ENCODE measurements at places on chromosomes 6 and 20. TPM values are rescaled to one million over a fixed set of nuclear protein-coding genes. Genes with fewer than 3 reads are reported as not detected.
A peak's percentile ranks its signal among the peaks of the same experiment; 100 is the strongest.

GRCh38 chr6:30490026-30490876 lies 942 bp downstream of the HLA-E start:
- DNase-seq = peak; percentile 56

Gene LPIN3
- total RNA-seq = not detected

DNA sequence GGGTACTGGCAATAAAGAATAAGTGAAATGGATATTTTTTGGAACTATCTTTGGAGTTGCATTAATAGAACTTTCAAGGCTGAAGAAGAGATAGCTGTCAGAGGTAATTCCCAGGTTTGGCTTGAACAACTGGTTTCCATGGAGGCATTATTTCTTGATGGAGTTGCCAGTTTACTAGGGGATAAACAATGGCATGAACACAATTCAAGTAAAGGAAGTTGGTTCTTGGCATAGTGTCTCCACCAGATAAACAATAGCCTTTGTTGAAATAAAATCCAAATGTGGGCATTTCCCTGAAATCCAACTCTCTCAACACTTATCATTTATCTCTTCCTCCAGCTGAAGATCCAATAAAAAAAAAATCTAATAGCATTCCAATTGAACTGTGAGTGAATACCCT lies 454.9 kb downstream of the C6orf118 start:
- DNase-seq = no peak

DNA sequence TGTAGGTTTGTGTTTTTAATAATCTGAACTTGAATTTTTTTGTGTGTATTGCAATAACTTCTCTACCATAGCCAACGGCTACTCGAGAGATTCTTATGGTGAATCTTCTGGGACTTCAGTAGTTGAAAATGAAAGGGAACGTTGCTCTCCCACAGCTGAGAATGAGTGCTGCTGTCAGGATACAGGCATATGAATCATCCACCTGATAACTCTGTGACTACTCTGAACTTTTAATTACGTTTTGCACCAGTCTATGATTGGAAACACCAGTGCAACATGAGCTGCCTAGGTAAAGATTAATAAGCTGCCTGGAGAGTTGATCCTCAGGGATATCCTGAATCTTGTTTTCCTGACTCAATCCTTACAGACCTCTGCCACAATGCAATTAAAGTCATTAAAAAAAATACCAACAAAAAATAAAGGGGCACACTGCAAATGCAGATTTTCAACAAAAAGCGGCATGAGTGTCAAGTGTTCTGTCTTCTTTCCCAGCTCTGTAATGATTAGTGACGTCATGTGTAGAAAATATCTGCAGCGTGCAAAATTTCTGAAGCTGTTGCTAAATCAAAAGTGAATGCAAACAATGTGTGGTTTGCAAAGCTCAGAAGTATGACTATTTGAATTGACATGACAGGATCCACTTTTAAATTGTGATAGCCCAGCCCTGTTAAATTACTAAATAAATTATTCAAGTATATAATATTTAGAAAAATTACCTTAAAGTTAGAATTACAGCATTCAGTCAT lies 432.2 kb downstream of the HTR1B start:
- DNase-seq = no peak

Gene BTN1A1
- not detected for total RNA-seq

GRCh38 chr20:35985806-35986205 lies 17.4 kb downstream of the CNBD2 start:
- no peak for DNase-seq

GRCh38 chr20:20272686-20273085 lies 95.2 kb upstream of the INSM1 start:
- no peak for DNase-seq

GRCh38 chr20:46724343-46724959 lies 15.0 kb downstream of the SLC2A10 start:
- DNase-seq = no peak

Gene EIF6
- total RNA-seq = 118 TPM

Gene PAX1
- not detected for total RNA-seq

DNA sequence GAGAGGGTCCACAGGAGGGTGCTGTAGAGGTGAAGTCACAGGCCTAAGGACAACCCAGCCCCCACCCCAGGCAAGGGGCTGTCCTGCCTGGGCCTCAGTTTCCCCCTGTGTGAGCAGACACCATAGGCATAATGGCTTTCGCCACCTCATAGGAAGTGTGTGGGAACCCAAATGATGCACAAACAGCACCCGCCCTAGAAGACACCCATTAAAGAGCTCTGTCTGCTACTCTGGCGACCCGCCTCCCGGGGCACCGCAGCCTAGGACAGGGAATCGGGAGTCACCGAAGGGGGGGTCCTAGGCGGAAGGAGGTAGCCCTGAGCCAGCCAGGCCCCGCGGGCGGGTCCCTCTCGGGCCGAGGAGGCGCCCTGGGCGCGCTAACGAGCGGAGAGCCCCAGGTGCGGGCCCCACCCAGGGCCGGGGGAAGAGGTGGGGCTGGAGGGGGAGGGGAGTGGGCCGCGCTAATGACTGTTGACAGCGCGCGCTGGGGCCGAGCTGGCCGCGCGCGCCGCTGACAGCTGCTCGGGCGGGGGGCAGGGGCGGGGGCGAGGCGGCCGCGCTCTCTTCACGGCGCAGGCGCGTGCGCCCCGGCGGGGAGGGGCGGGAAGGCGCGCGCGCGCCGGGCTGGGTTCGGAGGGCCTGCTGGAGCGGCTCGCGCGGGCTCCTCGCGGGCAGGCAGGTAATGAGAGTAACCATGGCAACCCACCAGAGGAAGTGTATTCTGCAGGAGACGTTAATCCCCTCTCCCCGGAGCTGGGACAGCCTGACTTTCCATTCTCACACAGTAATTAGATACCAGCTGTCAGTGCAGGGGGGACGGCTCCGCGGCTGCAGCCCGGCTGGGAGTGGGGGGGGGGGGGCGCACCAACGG lies 48.9 kb downstream of the NOL4L start:
- DNase-seq = no peak

Gene HLA-DMB
- total RNA-seq = not detected

DNA sequence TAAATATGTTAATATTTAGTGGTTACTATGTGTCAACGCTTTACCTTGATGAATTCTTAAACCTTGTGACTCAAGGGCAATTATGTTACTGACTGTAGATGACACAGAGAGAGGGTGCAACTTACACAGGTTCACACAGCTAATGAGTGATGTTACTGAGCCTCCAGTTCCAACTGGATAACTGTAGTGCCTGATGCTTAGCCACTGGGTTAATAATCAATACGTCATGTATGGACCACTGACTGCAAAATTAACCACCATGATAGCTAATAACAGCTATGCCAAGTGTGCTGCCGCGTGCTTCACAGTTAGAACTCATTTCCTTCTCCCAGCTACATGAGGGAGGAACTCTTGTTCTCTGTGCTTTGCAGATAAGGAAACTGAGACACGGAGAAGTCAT lies 45.4 kb downstream of the SIRPA start:
- no peak for DNase-seq

GRCh38 chr6:2434912-2435311 lies 189.5 kb upstream of the GMDS start:
- no peak for DNase-seq

GRCh38 chr6:14711056-14711703 lies 534.7 kb upstream of the JARID2 start:
- DNase-seq = peak; percentile 51

- no peak for DNase-seq
Measured at GRCh38 chr6:135115411-135115810, 60.8 kb upstream of the HBS1L start.

- DNase-seq = no peak
Measured at GRCh38 chr20:59994697-59995122, 36.5 kb downstream of the CDH26 start.

DNA sequence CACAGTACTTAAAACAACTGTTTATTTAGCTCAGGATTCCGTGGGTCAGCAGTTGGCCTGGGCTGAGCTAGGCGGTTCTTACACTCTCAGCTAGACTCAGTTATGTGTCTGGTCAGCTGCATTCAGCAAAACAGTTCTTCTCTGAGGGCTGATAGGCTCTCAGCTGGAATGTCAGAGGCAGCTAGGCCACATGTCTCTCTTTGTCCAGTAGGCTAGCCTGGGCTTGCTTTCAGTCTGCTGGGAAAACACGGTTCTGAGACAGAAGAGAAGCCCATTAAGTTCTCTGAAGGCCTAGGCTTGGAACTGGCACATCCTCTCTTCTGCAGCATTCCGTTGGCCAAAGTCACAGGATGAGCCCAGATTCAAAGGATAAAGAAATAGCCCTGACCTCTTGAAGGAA lies 65.6 kb downstream of the TULP4 start:
- no peak for DNase-seq

GRCh38 chr6:1502041-1502440 lies 107.7 kb upstream of the FOXC1 start:
- DNase-seq = no peak

Gene SAMD5
- 16.2 TPM for total RNA-seq

DNA sequence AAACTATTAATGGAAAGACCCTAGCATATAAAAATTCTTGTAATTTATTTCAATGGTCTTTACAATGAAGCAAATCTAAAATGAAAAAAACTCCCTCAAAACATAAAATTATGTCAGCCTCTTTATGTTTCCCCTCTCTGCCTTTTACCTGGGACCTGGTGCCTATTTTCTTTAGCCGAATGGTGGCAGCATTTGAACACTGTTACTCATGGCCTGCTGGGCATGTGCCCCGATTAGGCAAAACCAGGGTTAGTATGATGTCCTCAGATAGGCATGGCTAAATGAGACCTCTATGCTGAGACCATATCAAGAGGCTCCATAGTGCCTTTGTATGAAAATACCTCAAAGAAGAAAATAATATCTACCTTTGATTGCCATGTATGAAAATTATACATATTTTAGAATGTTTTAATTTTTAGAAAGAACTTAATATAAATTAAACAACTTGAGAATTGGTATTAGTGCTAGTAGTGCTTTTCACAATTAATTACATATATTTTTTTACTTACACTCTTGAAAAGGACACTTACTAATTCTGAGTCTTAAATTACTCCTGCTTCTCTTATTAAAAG lies 22.5 kb upstream of the C6orf58 start:
- no peak for DNase-seq

DNA sequence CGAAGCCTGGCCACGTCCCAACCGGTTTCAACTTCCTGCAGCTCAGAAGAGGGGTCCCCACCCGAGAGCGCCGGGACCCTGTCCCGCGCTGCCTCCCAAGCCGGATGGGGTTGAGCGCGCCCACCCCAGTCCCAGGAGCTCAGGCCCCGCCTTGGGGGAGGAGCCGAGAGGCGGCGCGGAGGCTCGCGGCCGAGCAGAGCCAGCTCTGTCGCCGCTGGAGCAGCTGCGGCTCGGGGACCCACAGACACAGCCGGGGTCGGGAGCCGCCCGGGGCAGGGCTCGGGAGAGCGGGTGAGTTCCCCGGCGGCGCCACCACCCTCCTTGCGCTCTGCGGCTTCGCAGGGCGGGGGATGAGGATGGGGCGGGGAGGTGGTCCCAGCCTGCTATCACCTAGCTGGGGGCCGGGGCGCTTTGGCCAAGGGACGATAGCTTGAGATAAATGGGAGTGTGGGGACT lies at the start of gene PPP1R16B:
PPP1R16B (plus strand) TSS at position 196 of the 456 bp plus-strand sequence. CDS start 30,229 bp downstream, outside the sequence.
- no peak for DNase-seq

DNA sequence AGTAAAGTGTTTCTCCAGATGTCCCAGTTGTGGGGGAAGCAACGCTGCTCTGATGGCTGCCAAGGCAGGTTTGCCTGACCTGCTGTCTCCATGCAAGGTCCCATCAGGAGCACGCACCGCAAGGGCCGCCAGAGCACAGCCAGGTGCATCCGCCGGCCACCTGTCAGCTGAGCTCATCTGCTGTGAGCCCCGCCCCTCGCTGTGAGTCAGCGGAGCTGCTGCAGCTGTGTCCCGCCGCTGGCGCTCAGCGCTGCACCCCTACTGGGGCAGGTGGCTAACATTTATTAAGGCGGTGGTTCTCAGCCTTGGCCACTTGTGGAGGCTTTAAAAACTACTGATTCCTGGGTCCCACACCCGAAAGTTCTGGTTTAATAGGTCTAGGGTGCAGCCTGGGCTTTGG lies 225.7 kb downstream of the UST start:
- no peak for DNase-seq

DNA sequence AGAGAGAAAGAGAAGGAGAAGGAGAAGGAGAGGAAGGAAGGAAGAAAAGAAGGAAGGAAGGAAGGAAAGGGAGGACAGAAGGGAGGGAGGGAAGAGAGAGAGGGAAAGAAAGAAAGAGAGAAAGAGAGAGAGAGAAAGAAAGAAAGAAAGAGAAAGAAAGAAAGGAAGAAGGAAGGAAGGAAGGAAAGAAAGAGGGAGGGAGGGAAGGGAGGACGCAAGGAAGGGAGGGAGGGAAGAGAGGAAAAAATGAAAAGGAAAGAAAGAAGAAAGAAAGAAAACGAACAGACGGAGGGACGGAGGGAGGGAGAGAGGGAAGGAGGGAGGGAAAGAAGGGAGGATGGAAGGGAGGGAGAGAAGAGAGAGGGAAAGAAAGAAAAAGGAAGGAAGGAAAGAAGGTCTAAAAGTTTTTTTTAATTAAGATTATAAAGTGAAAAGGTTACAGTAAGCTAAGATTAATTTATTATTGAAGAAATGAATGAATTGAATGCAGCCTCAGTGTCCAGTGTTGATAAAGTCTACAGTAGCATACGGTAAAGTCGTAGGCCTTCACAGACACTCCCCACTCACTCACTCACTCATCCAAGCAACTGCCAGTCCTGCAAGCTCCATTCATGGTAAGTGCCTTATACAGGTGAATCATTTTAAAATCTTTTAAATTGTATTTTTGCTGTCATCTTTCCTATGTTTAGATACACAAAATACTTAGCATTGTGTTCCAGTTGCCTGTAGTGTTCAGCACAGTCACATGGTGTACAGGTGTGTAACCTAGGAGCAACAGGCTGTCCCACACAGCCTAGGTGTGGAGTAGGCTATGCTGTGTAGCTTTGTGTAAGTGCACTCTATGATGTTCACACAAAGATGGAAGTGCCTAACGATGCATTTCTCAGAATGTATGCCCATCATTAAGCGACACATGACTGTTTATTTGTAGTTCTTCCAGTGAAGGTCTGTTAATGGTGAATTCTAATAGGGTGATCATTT lies 20.3 kb upstream of the ARID1B start:
- no peak for DNase-seq

GRCh38 chr6:105445481-105445880 lies 42.6 kb upstream of the PREP start:
- no peak for DNase-seq

- no peak for DNase-seq
Measured at GRCh38 chr20:52843425-52843824, 128.7 kb upstream of the TSHZ2 start.

DNA sequence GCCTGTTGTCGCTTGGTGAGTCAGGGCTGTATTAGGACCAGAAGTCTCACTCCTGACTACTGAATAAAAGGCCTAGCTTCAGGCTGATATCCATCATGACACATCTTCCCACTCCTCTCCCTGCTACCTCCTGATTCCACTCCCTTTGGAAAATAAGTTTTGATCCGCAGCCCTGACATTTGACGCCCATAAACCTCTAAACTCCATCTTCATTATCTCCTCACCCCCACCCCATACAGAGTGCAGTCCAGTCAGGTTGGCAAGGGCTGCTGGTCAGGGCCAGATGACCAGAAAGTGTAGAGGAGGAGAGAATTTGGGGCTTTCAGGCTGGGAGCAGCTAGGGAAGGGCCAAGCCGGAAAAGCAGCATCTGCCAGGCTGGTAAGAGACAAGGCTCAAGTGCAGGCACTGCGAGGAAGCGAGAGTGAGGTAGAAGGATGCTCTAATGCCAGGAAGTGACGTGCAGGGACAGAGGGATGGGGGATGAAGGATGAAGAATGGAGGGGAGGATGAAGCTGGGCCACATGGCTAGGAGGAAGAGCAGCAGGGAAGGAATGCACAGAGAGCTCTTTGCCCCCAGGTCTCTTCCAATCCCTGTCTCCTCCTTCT lies 1.2 kb downstream of the GGT7 start:
- DNase-seq = no peak

Gene TGM6
- not detected for total RNA-seq
